NCI-H1436 treated with DMSO at 0.1 percent for 48 hours (cell line): ENCODE measurements at places on chromosomes 3 and 15.
A peak's percentile ranks its signal among the peaks of the same experiment; 100 is the strongest.

GRCh38 chr15:31024979-31025378 lies 33.6 kb upstream of the MTMR10 start:
- DNase-seq = no peak

DNA sequence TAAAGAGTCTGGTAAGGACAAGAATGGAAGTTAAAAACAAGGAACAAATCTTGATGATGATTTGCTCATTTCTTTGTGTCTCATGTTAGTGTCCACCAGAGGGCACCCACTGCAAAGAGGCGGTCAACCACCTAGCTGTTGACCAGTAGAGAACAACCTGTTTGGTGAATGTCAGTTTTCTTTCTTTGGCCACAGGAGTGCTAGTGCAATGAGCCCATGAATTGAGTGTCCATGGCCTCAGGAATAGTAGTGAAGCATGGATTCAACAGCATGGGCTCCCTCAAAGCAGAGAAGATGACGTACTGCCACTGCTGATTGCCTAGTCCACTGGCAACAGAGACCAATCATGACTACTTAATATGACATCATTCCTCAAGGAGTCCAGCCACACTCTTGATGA lies 10.7 kb upstream of the CNTN6 start:
- no peak for DNase-seq

DNA sequence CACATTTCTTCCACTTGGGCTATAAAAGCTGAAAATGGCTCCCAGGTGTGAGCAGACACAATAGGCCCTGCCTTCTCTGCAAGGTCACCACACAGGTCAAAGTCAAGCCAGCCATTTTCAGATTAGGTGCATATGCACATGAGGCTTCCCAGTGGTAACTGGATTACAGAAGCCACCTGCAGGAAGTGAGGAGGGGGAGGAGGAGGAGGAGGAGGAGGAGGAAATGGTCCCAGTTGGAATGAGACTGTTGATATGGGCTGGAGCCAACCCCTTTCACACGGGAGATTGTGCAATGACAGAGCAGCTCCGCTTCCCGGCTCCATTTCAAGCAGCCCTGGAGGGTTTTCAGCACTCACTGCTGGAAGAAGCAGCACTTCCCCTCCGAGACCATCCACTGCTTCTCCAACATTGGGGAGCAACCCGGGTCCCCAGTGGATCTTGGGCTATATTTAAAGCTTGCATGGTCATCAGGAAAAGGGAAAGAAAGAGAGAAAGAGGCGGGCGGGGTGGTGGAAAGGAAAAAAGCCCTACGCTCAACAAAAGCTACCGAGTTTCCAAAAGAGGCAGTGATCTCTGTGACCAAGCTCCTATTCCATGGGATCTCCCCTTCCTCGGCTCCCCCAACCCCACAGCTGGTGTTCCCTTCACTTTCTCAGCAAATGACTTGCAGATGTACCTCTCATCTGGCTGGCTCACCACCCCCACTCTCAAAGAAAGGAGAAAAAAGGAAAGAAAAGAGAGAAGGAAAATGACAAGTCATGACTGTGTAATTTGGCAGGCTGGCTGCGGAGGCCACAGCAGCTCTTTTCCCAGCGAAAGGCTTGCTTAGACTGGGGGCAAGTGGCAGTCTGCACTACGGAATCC lies 58.3 kb downstream of the LRIG1 start:
- no peak for DNase-seq

DNA sequence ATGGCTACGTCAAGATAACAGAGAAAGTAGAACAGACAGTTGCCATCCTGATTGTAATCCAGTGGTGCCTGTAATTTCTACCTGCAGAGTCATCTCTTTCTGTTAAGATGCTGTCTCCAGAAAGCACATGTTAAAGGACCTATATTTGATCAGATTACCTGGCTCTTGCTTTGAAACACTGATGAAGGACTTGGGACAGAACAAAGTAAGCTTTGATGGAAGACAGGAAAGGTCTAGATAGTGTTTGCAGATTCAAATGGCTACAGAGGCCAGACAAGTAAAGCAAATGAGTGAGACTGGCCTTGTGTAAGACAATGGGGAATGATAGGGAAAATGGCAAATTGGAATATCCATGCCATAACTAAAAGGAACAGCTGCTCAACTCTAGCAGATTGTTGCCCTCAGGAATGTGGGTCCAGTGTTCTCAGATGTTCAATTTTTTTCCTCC lies 1.8 kb upstream of the GSK3B start:
- no peak for DNase-seq

GRCh38 chr3:67458408-67458807 lies 196.0 kb downstream of the SUCLG2 start:
- no peak for DNase-seq

DNA sequence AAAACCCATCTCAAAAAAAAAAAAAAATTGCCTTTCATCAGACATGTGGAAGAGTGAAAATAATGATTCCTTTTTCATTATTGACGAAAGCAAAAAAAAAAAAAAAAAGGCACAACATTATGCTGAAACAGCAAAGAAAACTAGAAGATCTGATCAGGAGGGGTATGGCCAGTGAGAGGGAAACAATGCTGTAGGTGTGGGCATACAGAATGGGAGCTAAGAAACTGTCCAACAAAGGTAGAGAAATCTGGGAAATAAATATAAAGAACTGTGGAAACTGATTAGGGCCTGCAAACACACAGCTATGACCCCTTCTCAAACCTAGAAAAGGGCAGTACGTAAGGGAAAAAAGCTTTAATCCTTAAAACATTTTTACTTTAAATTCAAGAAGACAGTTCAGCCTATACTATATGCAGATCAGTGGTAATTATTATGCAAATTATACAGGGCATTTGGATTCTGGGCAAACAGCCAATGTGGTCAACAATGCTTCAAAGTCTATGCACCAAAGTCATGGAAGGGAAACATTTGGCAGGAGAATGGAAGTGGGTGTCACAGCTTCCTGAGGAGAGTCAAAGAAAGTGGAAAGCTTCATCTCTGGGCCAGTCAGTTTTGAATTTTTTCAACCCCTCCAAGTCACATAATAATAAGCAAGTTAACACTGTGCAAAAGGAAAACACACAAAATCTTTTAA lies 68.3 kb upstream of the SLC12A8 start:
- no peak for DNase-seq

- no peak for DNase-seq
Observed at GRCh38 chr15:73119478-73119877, 67.2 kb downstream of the NEO1 start.

DNA sequence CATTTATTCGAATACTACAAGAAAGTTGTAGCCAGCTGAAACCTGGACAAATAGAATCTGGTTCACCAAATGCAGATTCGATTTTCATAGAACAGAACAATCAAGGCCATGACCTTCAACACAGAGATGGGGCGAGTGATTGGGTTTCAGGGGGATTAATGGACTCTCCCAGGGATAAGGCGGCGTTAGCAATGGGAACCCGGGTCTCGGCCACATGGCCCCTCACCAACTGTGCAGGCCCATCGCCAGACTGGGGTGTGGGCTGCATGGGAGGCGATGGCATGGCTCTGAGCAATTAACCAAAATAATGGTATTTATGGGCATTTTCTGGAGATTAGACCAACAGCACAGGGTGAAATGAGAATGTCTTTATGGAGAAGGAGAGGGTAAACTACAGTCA lies 34.2 kb downstream of the VGLL4 start:
- DNase-seq = no peak

- DNase-seq = no peak
Observed at GRCh38 chr3:133941415-133941821, 45.7 kb upstream of the RAB6B start.

GRCh38 chr3:106018102-106018501 lies 149.3 kb upstream of the CBLB start:
- no peak for DNase-seq

DNA sequence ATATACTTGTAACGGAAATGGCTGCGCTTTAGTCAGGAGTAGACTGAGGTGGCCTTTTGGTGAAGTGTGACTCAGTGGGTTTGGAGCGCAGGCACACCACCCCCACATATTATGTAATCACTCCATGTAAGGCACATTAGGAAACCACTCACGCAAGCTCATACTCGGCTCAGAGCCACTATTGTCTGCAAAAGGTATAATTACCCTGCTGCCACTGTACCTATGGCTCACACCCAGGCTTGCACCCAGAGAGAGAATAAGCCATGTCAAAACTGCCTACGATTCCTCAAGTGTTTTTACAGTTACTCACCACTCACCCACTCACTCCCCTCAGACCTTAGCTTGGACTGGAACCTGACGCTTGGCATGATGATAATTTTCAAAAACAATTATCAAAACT lies 611.9 kb upstream of the CCDC54 start:
- no peak for DNase-seq

DNA sequence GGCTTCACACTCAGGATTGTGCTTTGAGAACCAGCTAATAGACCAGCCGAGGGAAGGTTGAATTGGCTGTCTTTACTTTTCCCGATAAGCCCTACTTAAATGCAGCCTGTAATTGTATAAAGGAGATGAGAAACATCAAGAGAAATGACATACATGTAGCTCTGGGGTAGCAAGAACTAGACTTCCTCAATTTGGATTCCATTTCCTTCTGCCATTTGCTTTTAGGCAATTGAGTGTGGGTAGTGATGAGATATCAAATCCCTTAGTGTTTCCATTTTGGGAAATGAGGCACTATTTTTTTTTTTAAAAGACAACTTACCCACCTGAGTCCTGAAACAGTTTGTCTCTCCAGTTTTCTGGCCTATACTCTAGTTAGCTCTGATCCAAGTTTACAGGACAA lies 2.2 kb downstream of the INAFM2 start:
- DNase-seq = no peak

- DNase-seq = peak; percentile 86
Observed at GRCh38 chr3:174101244-174101643, 703.7 kb downstream of the NLGN1 start.

GRCh38 chr15:93135459-93135858 lies 46.4 kb upstream of the RGMA start:
- DNase-seq = no peak

- no peak for DNase-seq
Observed at GRCh38 chr3:138455801-138456716, 21.6 kb downstream of the ESYT3 start.

GRCh38 chr3:131922356-131922755 lies 112.5 kb downstream of the CPNE4 start:
- no peak for DNase-seq

DNA sequence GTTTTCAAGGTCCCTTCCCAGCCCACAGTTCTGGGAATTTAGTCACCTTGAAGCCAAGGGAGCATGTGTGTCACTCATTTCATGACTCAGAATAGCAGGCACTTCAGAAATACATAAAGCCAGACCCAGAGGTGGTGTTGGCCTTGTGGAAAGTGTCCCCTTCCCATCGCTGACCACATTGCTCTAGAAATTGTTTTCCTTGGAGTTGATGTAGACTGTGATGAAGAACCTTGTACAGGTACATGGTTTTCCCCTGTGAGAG lies 158.8 kb downstream of the SLCO3A1 start:
- no peak for DNase-seq

- DNase-seq = no peak
Observed at GRCh38 chr15:101410612-101411011, 78.9 kb downstream of the PCSK6 start.

GRCh38 chr15:85049805-85050204 lies 68.1 kb downstream of the PDE8A start:
- no peak for DNase-seq

GRCh38 chr3:141089339-141090152 lies 38.4 kb downstream of the SPSB4 start:
- no peak for DNase-seq

DNA sequence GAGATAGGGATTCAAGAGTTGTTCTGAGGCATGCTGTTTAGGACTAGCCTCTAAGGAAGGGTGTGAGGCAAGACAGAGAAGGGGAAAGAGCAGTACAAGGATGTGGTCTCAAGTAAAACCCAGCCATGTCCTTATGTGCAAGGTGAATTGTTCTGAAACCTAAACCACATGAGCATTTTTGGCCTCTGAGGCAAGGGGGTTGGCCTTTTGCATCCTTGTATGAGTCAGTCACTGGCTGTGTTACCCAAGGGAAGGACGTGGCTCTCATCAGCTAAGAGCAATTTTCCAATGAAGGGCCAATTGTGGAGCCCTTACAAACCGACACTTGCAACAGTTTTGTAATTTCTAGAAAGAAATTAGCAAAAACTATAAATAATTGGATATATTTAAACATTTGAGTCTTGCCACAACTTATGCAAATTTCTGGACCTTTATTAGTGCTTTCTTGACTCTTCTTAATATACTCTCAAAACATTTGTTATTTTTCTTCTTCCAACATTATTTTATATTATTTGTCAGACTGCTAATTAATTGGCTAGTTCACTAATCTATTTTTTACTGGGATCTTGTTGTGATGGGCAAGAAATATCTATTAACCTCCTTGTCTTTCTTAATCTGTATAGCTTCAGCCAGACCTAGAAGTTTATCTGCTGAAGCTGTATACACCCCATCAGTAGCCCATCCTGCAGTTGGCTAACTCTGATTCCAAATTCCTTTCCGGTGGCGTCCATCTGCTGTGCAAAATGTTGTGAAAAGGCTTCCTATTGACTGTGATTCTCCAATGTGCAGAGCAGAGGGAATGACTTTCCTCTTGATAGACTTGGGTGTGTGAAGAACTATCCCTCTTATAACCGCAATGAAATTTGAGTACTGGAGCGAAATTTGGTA lies 97.7 kb upstream of the P2RY1 start:
- no peak for DNase-seq

DNA sequence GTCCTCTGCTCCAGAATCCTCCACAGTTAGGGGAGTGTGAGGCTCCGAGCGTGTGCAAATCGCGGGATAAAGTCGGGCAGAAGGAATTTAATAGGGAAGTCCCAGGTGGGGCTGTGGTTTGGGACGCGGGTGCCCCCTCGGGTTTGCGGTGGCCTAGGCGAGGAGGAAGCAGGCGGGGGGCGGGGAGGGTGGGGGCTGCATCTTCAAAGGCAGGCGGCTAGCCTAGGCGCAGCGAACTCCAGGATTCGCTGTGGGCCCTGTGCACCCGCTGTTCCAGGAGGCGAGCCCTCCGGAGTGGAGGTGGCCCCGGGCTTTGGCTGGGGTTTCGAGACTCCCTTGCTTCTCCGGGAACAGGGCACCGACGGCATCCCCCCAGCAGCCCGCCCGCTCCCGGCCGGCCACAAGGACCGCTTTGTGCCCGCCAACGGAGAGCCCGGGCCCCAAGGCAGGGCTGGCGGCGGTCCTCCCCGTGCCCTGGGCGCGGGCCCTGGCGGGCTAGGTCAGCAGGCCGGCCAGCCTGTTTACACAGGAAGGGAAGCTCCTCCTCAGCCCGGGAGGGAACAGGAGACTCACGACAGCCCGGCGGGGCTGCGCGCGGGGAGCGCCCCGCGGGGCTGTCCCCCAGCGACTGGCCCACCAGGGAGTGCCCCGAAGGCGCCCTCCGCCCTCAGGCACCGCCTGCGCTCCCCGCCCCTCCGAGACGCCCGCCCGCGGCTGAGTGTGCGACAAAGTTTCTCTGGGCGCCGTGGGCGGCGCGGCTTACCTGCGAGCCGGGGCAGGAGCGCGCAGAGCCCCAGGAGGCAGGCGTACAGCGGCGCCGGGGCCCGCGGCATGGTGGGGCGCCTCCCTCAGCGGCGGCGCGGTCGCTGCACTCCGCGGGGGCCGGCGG lies 753 bp downstream of the ITGB5 start:
- DNase-seq = no peak
